Right renal pelvis (tissue), 4 donors: ENCODE measurements at places on chromosomes 5 and 9. TPM values are rescaled to one million over a fixed set of nuclear protein-coding genes. Genes with fewer than 3 reads are reported as not detected.

The SV2C gene
- 0.07 TPM for polyA plus RNA-seq

The ADAMTS6 gene
- polyA plus RNA-seq = 2.4 TPM

The FBLL1 gene
- 0.44 TPM for polyA plus RNA-seq

The CDKN2A gene
- 0.24 TPM for polyA plus RNA-seq

The COL5A1 gene
- polyA plus RNA-seq = 102 TPM

The PAM gene
- polyA plus RNA-seq = 221 TPM

The NUTM2F gene
- not detected for polyA plus RNA-seq

The NSD1 gene
- 67.0 TPM for polyA plus RNA-seq

The PGM5 gene
- 41.9 TPM for polyA plus RNA-seq

The KCNIP1 gene
- polyA plus RNA-seq = 14.5 TPM

The GTF3C5 gene
- polyA plus RNA-seq = 69.0 TPM

The DDX4 gene
- 0.10 TPM for polyA plus RNA-seq

The GLRA1 gene
- 0.10 TPM for polyA plus RNA-seq

The FAM81B gene
- 6.0 TPM for polyA plus RNA-seq

The OBP2B gene
- not detected for polyA plus RNA-seq

The CARD9 gene
- polyA plus RNA-seq = 1.6 TPM

The SLC25A2 gene
- 0.04 TPM for polyA plus RNA-seq

The POLE3 gene
- 72.9 TPM for polyA plus RNA-seq

The CNTNAP3 gene
- 3.1 TPM for polyA plus RNA-seq

The FOXI1 gene
- polyA plus RNA-seq = 5.6 TPM

The WDR31 gene
- polyA plus RNA-seq = 6.2 TPM

The UBE2QL1 gene
- 1.00 TPM for polyA plus RNA-seq

The CCDC180 gene
- 10.4 TPM for polyA plus RNA-seq
